ENCODE measurements at places on chromosomes 2 and 18.

DNA sequence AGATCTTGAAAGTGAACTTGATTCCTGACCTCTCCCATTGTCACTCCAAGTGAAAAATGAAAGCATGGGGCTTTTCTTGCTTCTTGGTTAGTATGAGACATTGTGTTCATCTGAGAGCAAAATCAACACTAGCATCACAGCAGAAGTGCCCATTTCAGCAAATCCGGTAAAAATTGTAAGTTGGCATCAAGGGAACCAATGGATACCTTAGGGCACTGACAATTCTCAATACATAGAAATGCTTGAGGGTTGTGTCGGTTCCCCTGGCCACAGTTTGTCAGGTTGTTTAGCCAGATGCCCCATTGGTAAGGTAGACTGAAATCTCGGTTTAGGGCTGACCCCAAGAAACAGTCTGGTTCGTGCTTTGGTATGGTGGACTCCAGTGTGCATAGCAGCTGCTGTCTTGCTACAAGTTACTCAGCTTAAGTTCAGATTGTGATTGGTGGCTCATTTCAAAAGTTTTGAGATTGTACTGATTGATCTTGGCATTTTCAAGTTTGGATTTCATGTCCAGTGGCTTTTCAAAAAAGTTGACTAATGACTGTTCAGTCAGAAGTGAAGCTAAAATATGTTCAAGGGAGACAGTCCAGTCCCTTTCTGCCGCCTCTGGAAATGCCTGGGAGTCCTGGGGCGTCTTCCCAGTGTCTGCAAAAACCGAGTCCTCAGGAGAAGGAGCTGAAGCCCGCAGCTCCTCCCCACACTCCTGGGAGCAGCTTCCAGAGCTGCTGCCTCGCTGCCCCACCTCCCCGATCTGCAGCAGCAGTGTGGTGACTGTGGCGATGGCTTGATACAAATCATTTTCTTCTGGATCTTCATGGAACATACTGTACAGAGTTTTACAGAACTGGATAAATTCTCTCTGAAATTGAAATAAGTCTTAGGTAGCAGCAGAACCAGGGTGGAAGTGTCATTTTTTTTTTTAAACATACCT, 5.6 kb downstream of the RPL31 start:
- no peak for DNase-seq

GRCh38 chr2:112181571-112182290, 43.5 kb downstream of the FBLN7 start:
- DNase-seq: no peak

GRCh38 chr18:23850215-23850614, 161.0 kb downstream of the LAMA3 start:
- no peak for DNase-seq

- DNase-seq: no peak
Observed at GRCh38 chr2:201698588-201699226, at the start of gene MPP4. TSS of gene MPP4 (minus strand) at chr2:201698644. CDS start at chr2:201693954, 4,690 bp downstream.

DNA sequence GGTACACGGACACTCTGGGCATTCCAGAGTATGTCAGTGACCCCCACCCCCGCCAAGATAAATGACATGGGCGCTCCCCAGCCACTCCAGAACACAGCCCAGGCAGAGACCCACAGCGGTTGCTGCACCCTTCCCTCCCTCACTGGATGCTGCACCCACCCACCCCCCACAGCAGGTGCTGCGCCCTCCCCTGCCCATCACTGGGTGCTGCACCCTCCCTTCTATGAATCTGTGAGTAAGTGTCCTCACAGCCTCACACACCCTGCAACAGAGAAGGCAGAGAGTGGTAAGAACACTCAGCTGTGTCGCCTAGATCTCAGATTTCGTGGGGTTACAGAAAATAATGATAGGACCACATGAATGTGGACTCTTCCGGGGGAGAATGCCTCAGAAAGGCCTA, 23.5 kb downstream of the CHMP1B start:
- DNase-seq: no peak

DNA sequence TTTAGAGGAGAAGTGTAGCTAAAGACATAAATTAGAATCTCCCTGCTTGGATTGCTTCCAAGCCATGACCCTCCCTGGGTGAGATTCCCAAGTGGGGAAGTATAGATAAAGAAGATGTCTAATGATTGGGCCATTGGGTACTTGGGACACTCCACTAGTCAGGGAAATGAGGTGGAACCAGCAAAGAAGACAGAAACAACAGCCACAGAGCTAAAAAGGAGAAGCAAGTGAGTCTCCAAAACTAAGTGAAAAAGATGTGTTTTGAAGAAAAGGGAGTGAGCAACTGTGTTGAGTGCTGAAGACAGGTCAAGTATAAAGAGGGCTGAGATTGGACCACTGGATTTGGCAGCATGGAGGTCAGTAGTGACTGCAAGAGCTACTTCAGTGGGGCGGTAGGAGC, 276.7 kb upstream of the STON1 start:
- DNase-seq: no peak

DNA sequence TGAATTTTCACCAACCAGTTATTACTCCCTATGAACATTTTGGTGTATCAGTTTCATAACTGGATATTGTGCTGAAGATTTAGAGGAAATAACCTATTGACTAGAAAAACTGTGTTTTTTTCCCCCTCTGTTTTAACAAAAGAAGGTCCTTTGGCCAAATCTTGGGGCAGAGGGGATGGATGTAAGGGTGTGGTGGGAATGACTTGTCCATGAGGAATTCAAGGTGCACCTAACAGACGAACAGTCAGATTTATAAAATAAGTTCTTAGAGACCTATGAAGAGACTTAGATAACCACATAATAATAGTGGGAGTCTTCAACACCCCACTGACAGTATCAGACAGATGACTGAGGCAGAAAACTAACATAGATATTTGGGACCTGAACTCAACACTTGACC, 119.3 kb upstream of the SESTD1 start:
- DNase-seq: no peak

DNA sequence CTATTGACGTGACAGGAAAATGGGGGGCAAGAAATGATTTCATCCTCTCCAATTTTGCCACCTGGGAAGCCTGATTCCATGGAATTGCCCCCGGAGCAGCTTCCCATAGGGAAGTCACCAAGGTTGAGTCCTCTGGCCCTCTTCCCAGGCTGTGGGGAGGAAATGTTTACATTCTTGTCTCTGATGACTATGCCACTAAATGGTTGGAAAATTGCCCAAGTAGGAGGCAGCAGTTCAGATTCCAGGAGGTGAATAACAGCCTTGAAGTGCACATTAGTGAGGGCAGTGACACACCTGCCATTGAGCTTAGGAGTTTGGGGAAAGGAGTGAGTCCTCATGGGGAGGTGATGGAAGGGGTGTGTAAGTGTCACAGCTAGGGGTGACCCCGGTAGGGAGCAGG, 449.2 kb upstream of the DCC start:
- no peak for DNase-seq

DNA sequence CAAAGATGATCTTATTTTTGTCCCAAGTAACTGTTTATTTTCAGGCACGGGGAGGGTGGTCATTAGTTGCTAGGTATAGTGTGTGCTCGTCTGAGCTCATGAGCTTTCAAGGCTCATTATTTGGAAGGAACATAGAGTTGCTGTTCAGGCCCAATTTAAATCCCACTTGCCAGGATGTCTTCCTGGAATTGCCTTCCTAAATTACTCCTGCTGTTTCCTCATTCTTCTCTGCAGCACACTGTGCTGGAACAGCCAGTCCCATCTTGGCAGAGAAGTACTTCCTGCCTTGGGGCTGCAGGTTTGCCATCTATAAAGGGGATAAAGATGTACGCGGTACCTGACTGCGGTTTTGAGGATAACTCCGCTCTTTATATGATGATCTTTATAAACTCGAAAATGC, 37.3 kb downstream of the GREB1 start:
- no peak for DNase-seq

DNA sequence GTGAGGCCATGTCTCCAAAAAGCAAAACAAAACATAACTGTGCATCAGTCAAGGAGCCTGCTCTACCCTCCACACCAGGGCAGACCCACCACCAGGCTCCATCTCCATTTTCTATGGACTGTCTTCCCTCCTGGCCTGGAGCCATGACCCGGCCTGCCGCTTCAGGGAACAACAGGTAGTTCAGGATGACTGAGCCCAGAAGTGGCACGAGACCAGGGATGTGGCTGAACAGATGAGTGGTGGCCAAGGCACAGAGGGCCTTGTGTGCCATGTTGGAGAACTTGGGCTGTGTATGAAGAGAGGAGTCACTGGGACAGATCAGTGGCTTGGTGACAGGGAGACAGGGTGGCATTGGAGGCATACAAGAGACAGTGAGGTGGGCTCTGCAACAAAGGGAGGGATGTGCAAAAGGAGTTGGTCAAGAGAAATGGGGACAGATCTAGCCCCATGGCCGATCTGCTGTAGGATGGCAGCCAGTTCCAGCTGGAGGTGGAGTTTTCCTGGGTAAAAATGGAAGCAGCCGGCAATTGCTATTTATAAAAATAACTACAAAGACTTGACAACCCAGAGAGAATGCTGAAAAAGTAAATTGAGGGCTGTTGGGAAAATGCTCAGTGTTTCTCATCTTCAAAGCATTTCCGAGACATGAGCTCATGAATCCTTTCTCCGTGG, 35.0 kb downstream of the TMEM177 start:
- no peak for DNase-seq

GRCh38 chr2:176099728-176100546, at the start of gene HOXD12:
TSS of gene HOXD12 (plus strand) at chr2:176099795. CDS start at chr2:176099802, 7 bp downstream.
- DNase-seq: no peak

DNA sequence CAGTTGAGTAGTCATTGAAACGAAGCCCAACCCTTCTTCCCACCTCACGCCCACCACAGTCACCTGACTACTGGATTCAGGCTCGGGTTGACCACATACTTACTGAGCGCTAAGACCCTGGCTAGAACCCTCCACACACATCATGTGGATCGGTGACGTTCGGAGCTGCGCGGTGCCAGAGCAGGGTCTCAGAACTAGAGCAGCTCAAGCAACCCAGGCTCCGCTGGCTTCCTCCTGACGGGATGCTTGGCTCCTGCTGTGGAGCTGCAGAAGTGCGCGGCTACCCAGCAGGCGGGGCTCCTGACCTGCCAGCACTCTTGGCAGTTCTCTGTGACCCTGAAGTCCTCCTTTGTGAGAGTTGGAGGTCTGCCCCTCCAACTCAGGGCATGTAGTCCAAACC, 90.6 kb upstream of the MBOAT2 start:
- DNase-seq: no peak

GRCh38 chr2:62089658-62090057, 106.3 kb upstream of the B3GNT2 start:
- no peak for DNase-seq

DNA sequence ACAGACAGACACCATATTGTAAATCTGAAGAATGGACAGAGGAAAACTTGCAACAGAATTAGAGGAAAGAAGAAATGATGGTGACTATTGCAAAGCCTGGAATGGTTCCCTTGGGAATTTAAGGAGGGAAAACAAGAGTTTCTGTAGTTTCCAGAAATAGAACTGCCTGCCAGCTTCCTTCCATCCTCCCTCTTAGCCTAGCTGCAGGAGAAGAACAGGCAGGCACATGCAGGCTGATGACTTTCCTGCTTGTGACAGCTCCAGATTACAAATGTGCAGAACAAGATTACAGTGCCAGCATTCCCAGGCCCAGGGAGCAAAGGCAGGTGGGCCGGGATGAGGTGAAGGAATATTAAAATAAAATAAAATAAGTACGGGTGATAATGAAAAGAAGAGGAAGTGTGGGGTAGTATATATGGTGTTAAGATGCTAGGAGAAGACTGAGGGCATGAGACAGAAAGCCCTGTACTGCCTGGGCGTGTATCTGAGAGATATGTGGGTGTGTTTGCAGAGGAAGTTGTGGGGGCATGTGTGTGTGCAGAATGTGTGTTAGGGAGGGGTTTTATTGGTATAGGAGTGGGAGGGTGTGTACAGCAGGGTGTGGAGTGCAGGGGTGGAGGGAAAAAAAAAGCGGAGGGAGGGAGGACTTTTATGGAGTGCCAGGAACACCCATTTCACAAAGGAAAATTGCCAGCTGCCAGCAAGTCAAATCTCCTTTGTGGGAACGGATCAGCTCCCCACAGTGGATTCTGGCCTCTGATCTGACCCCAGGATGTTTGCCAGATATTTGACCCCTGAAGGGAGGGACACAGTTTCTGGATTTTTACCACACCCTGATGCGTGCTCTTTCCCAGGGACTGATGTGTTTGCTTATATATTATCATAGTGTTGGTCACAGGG, 43.9 kb upstream of the NEMP2 start:
- no peak for DNase-seq

- no peak for DNase-seq
Observed at GRCh38 chr2:236665572-236666118, 96.0 kb downstream of the ACKR3 start.

GRCh38 chr18:12891561-12891960, 7.5 kb upstream of the PTPN2 start:
- DNase-seq: no peak

- no peak for DNase-seq
Observed at GRCh38 chr2:151395509-151396374, 14.0 kb upstream of the RIF1 start.

GRCh38 chr2:134035605-134036370, 218.1 kb upstream of the MGAT5 start:
- no peak for DNase-seq

DNA sequence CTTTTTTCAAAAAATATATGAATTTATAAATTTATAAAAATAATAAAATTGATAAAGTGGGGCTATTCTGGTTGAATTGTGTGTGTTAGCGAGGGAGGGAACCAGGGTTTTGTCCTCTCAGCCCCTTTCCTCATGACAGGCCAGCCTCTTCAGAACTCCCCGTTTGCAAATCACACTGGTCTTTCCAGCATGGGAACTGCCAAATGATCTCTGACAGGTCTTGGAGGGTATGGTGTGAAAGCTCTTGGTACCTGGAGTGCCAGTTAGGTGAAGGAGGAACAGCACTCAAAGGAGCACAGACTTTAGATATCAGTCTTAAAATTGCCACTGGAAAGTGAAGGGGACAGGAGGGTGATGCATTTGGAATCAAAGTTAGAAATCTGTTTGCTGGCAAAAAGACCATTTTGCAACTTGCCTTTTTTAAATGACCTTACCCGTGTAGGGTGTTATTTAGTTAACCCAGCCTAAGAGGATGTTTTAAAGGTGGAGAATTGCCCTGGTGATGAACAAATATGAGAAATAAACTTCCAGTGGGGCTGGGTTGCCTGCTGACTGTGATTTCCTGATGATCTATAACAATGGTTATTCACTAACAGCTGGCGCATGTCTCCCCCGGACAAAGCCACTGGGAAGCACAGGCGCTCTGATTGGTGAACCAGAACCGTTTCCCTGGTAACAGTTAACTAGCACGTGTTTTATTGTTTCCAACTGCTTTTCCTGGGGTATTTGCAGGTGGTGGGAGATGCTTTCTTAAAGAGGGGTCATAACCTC, 85.3 kb upstream of the EFEMP1 start:
- no peak for DNase-seq

GRCh38 chr2:136000502-136000901, 15.1 kb upstream of the DARS1 start:
- no peak for DNase-seq

GRCh38 chr2:197137231-197137630, 173.3 kb downstream of the ANKRD44 start:
- no peak for DNase-seq

- DNase-seq: no peak
Observed at GRCh38 chr2:229273006-229273722, 2.1 kb upstream of the PID1 start.

All from activated CD8-positive, alpha-beta memory T cell treated with anti-CD3 and anti-CD28 coated beads, Interleukin-2, amount 10 ng/mL, durations not matched to agents 7 days and 5 days (primary cell).